ENCODE measurements at places on chromosomes 7 and 10.

DNA sequence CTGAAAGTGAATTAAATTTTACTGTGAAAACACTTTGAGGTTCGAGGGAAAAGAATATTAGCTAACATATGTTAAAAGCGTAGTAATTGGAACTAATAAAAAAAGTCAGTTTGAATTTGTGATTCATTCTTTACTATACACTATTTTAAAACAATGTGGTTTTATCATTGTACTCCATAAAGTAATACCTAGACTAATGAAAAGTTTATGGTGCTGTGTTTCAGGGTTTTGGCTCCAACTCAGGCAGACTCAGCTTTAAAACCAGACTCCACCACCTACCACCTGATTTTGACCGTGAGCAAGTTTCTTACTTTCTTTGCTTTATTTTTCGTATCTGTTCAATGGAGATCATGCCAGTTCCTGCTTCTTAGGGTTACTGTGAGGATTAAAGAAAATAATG lies 9.2 kb upstream of the PRTFDC1 start:
- no peak for DNase-seq

GRCh38 chr10:78255214-78255613 lies 221.6 kb downstream of the RPS24 start:
- DNase-seq = no peak

DNA sequence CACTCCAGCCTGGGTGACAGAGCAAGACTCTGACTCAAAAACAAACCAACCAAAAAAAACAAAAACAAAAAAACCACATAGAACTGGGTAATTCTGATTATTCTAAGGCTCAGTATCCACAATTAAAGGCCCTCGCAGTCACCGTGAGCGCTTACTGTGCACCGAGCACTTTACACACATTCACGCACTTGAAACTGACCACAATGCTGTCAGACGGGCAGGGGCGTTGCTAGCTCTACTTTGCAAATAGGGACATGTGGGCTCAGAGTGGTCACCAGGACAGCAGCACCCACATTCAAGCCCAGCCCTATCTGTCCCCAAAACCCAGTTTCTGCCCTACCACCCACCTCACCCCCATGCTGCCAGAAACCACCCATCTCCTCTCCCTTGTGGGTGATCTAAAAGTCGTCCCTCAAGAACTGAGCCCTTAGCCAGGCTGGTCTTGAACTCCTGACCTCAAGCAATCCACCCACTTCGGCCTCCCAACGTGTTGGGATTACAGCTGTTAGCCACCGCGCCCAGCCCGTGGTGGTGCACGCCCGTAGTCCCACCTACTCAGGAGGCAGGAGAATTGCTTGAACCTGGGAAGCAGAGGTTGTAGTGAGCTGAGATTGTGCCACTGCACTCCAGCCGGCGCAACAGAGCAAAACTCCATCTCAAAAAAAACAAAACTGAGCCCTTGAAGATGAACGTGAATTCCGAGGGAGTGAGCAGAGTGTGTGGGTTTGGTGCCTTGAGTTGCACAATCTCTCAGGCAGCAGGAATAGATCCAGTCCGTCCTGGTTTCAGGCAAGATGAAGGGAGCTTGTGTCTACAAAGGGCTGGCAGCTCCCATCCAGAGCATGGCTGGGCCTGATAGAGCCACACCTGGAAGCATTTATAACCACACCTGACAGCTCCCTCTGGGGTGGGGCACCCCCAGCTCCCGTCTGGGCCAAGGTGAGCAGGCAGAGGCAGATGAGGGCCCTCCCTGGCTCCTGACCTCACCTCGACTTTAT lies 5.4 kb upstream of the HSPB1 start:
- no peak for DNase-seq

DNA sequence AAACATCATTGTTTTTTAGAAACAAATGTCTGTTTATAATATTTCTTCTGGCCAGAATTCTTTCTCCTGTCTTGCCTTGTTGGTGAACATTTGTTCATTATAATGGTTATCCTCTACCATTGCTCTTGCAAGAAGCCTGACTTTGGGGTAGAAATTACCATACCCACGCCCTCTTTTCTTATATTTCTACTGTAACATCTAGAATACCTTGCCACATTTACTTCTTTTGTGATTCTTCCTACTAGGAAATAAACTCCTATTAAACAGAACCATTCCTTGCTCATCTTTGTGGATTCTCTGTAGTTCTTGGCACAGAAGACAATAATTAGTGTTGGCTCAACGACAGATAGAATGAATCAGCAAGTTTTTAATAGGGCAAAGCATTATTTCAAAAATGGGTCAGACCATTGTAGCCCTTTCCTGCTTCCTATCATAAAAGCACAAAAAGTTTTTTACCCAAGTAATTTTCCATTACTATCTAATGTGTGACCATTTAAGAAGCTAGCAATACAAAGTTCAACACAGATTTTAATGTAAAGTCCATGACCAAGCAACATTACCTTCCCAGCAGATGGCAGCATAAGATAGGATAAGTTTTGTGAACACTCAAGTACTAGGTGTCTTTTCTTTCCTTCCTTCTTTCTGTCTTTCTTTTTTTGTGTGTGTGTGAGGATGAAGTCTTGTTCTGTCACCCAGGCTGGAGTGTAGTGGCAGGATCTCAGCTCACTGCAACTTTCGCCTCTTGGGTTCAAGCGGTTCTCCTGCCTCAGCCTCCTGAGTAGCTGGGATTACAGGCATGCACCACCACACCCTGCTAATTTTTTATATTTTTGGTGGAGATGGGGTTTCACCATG lies 270.4 kb downstream of the HGF start:
- no peak for DNase-seq

DNA sequence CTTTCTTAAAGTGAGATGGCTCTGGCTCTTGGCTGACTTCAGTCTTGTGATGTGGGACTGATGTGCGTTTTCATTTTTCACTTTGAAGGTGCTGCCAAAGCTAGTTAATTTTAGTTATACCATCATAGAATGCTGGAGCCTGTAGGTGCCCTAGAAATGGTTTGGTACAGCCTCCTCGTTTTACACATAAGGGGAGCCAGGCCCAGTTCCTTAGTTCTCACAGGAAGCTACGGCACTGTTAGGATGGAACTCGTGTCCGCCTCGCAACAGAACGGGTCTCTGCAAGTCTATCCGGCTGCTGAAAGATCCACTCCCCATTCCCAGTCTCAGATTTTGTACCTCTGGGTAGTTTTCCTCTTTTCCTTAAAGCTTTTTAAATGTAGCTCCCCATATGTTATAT lies 173.2 kb upstream of the PRPS1L1 start:
- DNase-seq = no peak

DNA sequence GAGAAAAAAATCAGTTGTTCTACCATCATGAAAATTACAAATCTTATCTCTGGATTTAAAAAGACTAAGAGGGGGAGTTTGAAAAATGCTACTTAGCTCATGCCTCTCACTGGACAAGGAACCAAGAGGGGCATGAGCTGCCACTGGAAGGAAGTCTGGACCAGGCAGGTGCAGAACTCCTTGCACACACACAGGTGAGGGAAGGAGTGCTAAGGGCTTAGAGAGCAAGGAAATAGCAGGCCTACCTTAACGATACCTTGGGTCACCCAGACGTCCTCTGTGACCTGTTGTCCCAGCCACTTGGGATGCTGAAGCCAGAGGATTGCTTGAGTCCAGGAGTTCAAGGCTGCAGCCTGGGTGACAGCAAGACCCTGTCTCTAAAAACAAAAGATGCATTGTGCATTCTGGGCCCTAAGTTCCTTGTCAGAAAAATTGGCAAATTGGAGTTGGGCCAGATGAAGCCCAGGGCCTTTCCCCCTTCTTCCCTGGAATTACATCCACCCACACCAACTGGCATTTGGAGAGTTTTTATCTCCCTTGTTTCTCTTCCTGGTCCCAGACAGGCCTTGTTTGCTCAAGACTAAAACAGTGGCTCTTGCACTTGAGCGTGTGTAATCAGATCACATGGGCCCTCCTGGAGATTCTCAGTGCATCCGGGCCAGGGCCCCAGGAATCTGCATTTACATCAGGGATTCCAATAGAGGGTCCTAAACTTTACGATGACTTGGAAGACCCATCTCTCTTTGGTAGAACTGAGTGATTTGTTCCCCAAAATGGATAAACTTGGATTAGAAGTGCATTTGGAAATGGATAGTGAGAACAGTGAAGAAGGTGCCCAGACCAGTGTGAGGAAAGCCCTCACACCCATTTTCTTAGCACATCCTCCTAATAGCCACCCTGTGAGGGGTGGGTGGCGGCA lies 3.0 kb downstream of the DDIT4 start:
- DNase-seq = no peak

DNA sequence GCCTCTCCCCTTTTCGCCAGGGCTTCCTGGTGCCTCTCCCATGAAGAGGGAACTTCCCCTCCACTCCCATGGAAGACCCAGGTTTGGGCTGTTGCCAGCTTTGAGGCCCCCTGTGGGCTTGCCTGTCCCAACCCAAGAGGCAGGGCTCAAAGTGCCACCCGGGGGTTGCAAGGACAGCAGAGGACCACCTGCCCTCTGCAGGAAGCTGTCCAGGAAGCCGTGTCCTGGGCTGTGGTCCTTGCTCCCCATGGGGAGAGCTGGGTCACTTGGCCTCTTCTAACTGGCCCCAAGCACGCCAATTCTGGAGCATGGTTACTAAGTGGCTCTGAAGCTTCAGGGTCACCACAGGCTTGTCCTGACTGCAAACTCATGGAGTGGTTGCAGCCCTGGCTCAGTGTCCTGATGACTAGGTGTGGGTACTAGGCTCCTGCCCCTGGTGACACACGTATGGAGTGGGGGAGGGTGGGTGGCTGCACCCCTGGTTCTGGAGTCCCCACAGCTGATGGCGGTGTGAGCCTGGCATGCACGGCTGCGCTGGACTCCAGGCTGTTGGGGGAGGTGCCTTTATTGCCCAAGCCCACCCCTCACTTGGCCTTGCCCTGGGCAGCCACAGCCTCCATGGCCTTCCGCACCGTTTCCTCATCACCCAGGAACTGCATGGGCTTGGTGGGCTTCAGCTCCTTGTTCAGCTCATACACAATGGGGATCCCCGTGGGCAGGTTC lies 3.0 kb downstream of the PGAM2 start:
- DNase-seq = no peak

DNA sequence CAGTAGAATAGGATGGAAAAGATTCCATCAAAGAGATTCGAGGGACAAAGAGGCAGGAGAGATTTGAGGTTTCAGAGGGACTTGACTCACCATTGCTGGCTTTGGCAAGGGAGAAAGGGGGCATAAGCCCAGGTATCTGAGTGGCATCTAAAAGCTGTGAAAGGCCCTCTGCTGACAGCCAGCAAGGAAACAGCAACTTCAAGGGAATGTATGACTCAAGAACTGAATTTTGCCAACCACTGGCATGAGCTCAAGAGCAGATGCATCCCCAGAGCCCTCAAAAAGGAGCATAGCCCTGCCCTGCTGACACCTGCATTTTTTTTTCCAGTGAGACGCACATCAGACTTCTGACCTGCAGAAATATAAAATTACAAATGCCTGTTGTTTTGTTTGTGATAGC lies 19.6 kb upstream of the ADAM12 start:
- DNase-seq = no peak

GRCh38 chr10:49053053-49053997 lies 62.0 kb downstream of the VSTM4 start:
- no peak for DNase-seq

- DNase-seq = no peak
Observed at GRCh38 chr10:71229726-71230655, 17.6 kb downstream of the UNC5B start.

DNA sequence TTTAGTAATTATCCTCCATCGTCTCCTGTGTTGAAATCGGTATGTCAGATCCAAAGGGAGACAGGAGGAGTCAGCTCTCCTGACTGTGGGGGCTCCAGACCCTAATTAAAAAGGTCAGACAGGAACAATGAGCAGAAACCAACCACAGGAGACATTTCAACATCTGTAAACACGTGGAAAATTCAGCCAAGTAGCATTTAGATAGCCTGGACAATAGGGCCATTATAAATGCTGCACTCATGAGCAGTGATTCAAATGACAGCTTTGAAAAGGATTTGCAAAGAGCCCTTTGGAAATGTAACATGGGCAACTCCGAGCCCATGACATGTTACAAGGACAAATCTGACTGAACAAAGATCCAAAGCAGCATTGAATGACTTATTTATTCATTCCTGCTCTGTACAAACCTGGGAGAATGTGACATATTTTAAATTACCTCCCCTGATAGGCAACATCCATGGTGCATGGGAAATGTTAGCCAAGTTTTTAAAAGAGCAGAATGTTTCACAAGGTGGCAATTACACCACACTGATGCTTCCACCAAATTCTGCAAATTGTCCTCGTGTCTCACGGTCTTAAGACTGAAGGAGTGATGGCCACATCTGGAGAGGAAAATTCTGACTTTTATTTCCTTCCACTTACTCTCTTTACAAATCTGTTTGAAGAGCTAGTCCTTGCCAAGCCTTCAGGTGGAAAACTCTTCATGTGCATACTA lies 113.3 kb upstream of the KMT2E start:
- DNase-seq = no peak

- DNase-seq = no peak
Observed at GRCh38 chr10:84613336-84614021, 285.1 kb downstream of the CCSER2 start.

DNA sequence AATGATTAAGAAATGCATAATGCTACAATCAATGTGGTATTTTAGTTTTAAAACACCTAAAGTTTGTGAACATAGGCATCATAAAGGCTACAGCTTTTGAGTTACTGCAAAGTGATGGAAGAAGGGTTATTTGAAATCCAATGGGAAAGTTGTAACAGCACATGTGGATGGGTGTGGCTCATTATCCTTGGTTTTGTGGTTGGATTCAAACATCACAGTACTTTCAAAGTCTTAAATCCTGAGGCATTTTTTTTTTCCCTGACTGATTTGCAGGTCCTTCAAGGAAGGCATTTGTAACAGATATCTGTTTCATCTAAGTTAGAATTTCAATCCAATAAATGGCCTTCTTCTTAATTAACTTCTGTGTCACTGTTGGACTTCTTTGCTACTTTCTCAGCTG lies 9.8 kb upstream of the SHTN1 start:
- DNase-seq = no peak

- DNase-seq = no peak
Observed at GRCh38 chr7:84792231-84792893, 394.5 kb downstream of the SEMA3D start.

- DNase-seq = no peak
Observed at GRCh38 chr10:71837098-71837827, 13.8 kb downstream of the PSAP start.

GRCh38 chr7:45118292-45118691 lies 6.8 kb upstream of the TBRG4 start:
- DNase-seq = no peak

DNA sequence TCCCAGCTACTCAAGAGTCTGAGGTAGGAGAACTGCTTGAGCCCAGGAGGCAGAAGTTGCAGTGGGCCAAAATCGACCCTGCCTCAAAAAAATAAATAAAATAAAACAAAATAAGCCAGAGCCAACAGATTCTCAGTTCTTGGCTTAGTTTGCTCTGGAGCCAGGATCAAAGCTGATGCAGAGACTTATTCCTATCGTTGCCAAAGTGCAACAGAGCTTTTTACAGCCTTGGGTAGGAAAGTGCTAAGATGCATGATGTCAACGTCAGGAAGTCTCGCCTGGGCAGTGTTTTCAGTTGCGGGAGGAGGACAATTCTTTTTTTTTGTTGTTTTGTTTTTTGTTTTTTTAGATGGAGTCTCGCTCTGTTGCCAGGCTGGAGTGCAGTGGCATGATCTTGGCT lies 43.8 kb upstream of the CYTH3 start:
- DNase-seq = no peak

GRCh38 chr7:36765605-36766004 lies 41.3 kb upstream of the AOAH start:
- DNase-seq = no peak

GRCh38 chr7:105216786-105217185 lies 171.9 kb downstream of the SRPK2 start:
- no peak for DNase-seq

GRCh38 chr7:89605362-89605761 lies 548.9 kb upstream of the STEAP1 start:
- no peak for DNase-seq

- DNase-seq = no peak
Observed at GRCh38 chr10:1413256-1413655, 324.1 kb downstream of the ADARB2 start.

All from central memory CD4-positive, alpha-beta T cell (primary cell).